HCEC 1CT (cell line): ENCODE measurements at places on chromosomes 3 and 15.

DNA sequence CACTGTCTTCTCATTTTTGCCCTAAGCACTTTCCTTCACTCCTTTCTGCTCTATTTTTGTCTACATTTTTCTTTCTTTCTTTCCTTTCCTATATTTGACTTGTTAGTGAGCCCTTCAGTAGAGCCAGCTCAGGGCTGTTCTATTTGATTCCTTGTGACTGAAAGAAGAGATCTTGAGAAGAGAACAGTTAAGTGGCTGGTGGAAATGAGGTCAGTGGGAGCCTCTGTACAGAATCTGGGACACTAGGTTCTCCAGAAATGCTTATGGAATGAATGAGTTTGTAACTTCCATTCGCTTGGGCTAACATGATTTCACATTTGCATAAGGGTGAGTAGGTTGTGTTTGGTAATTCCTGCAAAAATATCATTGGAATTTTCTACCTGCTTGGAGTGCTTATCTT, 45.6 kb downstream of the CACNA2D3 start:
- no peak for DNase-seq

DNA sequence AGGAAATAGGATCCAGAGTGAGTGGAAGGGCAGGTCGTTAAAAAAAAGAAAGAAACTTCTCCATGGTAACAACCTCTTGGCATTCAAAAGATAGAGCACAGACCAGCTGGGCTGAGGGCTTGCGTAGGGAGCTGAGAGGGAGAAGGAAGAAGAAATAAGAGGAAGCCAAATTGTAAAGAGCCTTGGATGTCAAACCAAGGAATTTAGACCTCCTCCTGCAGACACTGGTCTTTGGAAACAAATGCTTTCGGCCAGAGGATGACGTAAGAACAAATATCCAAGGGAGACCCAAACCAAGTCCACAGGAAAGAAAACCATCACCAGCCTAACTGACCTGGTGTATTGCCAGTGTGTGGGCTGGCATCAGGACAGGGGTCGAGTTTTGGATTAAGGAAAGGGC, 155.2 kb downstream of the UACA start:
- no peak for DNase-seq

- no peak for DNase-seq
Measured at GRCh38 chr15:78767331-78767951, 43.8 kb downstream of the ADAMTS7 start.

DNA sequence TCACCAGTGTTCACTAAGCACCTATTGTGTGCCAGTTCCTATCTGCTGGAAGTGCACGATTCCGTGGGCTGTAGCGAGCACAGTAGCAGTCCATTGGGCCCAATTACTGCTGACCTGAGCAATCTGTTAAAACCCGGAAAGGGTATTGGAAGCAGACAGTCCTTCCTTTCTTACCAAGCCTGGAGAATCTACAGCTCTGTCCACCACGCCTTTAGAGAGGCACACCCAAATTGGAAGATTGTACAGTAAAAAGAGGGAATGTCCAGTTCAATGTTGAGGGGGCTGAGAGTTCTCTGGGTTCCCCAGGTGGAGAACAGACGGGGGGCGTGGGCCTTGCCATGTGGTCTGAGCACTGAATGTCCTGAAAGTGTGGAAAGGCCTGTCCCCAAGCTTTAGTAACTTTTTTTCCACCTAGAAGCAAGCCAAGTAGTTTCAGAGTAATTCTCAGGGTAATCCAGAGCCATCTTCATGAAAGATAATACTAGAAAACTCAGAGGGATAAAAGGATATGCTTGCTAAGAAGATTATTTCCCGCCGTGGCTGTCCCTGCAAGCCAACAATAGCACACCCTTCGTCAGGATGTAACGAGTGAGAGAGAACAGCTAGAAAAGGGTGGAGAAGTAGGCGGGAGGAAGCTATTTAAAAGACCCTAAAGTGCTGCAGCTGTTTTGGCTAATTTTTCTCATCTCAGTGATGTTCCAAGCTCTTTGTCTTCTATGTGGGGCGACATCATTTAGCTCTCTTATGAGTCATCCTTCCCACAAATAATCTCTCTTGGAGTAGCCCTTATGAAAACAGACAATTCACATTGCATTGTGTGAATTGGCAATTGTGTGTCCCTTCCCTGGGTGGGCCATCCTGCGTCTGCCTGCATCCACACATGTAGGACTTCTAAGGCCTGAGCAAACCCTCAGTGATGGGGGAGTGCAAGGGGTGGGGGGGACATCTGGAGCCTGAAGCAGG, 181.0 kb downstream of the ATG7 start:
- DNase-seq = peak; percentile 67

DNA sequence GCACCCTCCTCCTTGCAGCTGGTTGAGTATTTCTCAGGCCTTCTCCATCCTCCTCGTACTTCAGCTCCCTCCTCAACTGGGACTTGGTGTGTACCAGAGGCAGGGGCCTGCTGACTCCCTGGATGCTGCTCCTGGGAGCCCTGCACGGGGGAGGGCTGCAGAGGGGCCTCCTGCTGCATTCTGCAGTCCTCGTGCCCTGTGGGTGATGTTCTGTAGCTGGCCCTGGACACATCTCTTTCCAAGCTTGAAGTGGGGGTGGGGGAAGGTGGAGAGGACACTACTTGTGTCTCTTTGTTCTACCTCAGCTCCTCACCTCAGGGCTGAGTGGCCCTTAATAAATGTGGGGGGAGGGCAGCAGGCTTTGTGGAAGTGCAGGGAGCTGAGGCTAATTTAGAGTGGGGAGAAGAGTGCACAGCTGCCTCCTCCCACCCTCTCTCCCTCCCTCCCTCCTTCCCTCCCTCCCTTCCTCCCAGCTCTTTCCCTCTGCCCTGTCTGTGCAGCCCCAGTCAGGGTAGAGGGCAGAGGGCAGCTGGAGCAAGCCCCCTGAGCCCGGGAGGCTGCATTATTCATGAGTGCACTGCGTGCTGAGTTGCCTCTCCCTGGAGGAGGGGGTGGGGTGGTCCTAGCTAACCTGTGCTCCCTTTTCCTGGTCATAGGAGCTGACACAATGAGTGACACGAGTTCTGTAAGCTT, 3.7 kb upstream of the GRM2 start:
- DNase-seq = no peak

DNA sequence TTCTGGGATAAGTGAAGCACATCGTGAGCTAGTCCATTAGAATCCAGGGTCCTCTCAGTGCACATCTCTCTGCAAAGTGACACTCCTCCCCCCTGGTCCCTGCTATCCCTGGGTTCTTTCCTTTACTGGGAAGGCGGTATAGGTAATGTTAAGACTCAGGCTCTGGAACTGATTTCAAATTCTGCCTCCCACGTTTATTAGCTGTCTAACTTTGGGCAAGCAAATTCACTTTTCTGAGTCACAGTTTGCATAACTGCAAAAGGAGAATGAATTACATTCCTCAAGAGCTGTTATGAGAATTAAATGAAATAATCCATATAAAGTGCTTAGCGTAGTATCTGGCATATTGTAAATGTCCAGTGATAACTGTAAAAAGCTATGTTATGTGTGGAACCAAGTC, 168.1 kb upstream of the LRRN1 start:
- no peak for DNase-seq

DNA sequence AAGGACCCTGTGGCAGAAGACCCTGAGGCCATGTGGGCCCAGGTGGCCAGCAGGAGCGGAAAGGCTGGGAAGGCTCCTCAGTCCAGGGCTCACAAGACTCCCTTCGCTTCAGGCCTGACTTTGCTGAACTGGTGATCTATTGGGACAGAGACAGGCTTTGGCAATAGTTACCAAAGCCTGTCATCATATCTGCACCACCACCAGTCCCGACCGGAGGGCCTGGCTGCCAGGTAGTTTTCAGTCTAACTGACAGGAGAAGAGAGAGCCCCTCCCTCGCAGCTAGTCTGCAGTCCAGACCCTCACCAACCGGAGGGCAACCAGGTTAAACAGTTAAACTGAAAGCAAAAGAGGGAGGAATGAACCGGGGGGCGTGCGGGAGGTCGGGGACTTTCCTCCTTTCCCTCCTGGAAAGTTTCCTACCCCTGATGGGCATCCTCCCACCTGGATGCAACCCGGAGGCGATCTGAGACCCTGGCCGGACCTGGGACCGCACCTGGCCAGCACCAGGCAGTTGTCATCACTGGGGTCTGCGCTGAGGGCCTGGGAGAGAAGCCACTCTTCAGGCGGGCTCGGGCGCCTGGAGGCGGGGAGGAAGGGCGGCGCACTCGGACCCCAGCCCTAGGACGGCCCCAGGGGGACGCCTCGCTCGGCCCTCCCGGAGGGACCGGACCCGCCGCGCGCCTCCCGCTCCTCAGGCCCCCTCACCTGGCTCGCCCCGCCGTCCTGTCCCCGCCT, 435 bp downstream of the RAB27A start:
- peak; percentile 51 for DNase-seq

DNA sequence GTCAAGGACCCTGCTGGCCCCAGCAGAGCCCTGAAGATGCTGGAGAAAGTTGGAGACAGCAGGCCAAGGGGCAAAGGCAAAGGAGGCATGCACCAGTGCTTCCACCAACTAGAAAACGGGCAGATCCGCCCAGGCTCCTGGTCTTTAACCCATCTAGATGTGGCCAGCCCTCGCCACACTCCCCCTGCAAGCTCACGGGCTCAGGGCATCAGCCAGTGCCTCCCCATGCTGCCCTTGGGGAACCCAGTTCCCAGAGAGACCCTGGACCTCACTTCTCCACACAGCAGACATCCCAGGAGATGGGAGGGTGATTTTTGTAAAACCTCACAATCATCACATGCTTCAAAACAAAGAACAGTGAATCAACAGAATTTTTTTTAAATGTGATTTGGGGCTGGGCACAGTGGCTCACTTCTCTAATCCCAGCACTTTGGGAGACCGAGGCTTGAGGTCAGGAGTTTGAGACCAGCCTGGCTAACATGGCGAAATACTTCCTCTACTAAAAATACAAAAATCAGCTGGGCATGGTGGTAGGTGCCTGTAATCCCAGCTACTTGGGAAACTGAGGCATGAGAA, 24.5 kb downstream of the CYFIP1 start:
- no peak for DNase-seq

DNA sequence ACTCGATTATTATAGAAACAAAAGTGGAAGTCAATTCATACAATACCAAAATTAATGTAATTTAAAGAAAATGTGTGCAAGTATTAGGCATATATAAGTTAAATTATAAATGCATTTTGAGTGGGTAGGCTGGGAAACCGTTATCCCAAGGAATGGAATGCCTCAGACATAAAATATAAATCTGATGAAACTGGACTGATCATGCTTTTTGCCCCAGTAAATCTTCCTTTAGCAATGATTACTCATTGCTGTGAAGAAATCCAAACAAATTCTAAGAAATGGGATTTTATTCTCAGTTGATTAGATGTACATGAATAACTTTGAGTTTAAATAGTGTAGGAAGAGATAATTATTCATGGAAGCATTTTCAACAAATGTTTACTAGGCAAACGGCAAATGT, 185.5 kb upstream of the KCNMB2 start:
- peak; percentile 74 for DNase-seq

DNA sequence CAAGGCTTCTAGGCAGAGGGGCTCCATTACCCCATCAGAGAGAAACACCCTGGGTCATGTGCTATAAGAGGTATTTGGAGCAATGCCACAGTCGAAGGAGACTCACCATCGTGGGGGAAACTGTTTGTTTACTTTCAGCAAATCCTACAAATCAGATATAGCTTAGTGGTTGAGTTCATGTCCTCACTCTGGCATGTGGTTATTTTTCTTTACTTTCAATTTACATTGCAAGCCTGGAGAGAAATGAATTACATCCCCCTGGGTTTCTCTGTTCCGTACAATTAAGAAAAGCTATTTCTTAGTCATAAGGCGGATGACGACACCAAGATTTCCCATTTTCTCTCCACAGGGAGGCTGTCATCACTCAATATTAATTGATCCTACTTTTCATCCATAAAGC, 36.9 kb downstream of the RFTN1 start:
- peak; percentile 96 for DNase-seq

- no peak for DNase-seq
Measured at GRCh38 chr3:169623971-169624370, 39.5 kb downstream of the MECOM start.

GRCh38 chr3:104717828-104718196, 648.9 kb upstream of the ALCAM start:
- DNase-seq = no peak

- DNase-seq = no peak
Measured at GRCh38 chr3:134326126-134326525, 48.1 kb downstream of the AMOTL2 start.

- no peak for DNase-seq
Measured at GRCh38 chr15:73753250-73754130, at the start of gene INSYN1. TSS of gene INSYN1 (minus strand) at chr15:73753351. CDS start at chr15:73751130, 2,221 bp downstream.

DNA sequence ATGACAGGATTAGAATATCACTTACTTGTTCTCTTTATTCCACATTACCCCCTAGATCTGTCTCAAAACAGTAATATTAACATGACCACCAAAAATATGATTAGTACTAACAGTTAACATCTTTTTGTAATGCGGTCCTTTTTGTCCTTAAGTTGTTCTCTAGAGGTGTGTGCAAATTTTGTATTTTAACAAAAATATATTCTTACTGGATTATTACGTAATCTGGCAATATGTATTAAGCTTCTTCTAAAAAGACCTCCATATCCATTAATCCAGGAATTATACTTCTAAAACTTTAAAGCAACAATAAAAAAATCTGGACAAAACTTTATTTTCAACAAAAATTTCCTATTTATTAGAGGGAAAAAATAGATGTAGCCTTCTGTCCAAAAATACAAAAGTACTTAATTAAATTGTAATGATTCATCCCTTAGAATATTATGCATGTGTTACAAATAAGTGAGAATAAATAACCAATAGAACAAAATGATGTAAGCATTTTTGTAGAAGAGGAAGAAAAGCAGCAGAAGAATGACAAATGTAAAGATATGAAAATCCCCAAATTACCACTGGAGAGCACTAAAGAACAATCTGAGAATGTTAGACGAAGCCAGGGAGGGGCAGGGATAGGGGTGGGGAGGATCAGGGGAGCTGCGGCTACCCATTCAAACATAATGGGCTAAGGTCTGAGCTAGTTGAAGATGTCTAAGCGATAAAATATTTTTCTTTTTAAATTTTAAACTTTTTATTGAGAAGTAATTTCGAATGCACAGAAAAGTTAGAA, 945.6 kb downstream of the MCTP2 start:
- DNase-seq = peak; percentile 23

- no peak for DNase-seq
Measured at GRCh38 chr3:48405343-48405881, 24.5 kb downstream of the PLXNB1 start.

- no peak for DNase-seq
Measured at GRCh38 chr3:39196671-39197356, 4.4 kb upstream of the XIRP1 start.

GRCh38 chr15:38145651-38146111, 107.0 kb upstream of the SPRED1 start:
- no peak for DNase-seq

- no peak for DNase-seq
Measured at GRCh38 chr3:71219744-71220638, 363.5 kb downstream of the FOXP1 start.

- no peak for DNase-seq
Measured at GRCh38 chr3:138796761-138797160, 38.0 kb downstream of the PIK3CB start.

DNA sequence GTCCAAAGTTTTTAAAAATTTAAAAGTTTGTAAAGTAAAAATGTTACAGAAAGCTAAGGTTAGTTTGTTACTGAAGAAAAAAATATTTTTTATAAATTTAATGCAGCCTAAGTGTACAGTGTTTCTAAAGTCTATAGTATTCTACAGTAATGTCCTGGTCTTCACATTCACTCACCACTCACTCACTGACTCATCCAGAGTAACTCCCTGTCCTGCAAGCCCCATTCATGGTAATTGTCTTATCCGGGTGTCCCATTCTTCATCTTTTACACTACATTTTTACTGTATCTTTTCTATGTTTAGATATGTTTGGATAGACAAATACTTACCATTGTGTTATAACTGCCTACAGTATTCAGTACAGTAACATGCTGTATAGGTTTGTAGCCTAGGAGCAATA, 36.7 kb upstream of the ATP10A start:
- no peak for DNase-seq

- DNase-seq = no peak
Measured at GRCh38 chr3:26579116-26579515, 43.5 kb upstream of the LRRC3B start.
